NCI-H2081 (cell line): ENCODE measurements at places on chromosomes 12 and 14.
A peak's percentile ranks its signal among the peaks of the same experiment; 100 is the strongest.

DNA sequence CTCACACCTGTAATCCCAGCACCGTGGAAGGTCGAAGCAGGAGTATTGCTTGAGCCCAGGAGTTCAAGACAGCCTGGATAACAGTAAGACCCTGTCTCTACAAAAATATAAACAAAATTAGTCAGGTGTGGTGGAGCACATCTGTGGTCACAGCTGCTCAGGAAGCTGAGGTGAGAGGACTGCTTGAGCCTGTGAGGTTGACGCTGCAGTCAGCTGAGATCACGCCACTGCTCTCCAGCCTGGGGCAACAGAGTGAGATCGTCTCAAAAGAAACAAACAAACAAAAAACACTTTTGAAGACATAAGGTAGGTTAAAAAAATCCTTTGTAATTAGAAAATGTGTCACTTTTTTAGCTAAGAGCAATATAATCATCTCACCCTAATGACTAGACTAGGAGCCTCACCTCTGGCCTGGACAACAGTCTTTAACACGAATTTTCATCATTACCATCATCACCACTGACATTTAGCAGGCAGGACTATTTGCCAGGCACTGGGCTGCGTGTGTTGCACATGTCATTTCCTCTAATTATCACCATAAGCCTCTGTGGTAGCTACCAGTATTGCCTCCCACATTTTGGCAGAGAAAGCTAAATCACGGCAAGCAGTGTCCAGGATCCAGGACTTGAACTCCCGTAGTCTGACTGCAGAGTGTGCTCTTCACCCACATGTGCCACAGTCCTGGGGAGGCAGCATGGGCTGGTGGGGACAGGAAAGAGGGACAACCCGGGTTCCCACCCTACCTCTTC lies 4.6 kb upstream of the SYCP3 start:
- no peak for DNase-seq

DNA sequence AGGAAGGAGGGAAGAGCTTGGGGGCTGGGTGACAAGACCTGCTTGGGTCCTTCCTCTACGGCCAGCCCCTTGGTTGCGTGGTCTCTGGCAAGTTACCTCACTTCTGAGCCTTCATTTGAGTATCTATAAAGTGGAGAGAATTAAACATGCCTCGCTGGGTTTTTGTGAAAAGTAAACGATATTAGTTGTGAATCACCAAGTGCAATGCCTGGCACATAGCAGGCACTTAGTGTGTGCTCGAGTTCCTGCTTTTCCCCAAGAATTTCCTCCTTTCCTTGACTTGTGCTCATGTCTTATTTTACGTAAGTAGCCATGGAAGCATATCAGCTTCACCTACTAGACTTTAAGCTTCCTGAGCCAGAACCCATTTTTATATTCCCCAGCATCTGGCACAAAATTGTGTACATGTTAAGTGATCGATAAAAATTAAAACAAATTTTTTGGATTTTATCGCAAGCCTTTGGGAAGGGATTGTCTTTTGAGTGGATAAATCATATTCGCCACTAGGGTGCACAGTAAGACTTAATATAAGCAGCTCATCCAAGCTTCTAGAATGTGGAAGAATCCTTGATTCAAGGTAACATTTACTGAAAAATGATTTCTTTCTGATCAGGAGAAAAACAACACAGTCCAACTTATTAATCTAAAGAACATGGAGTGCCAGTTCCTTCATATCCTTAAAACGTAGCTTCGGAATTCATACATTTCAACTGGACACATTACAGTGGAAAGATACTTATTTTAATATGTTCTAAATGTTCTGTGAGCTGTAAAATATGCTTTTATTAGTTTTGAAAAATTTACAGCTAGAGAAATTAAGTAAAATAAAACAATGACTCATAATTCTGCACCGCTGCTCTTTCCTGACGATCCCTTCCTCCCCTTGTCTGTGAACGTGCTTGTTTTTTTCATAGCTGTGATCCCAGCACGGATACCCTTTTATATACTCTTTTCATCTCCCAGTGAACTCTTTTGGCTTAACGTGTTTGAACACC lies 62.0 kb downstream of the SLC25A47 start:
- DNase-seq = peak; percentile 57

DNA sequence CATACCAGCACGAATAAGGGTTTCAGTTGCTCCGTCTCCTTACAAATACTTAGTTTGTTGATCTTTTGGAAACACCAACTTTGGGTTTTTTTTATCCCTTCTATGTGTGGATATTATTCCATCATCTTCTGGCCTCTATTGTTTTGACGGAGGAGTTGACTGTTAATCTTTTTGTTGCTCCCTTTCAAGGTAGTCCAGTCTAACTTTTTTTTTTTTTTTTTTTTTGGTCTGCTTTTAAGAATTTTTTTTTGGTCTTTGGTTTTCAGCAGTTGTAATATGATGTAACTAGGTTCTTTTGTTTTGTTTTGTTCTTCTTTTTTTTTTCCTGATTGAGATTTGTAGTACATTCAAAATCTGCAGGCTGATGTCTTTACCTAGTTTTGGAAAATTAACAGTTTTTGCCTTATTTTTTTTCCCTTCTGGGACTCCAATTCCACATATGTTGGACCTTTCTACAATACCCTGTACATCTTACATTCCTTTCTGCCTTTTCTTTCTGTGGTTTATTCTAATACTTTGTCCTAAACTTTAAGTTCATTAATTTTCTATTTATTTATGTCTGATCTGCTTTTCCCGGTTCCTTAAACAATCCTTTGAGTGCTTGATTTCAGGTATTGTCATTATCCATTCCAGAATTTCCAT lies 54.9 kb downstream of the DNAH10 start:
- DNase-seq = no peak

GRCh38 chr14:54333511-54333910 lies 63.3 kb upstream of the CDKN3 start:
- DNase-seq = no peak

GRCh38 chr12:87227162-87227561 lies 802.0 kb downstream of the C12orf50 start:
- no peak for DNase-seq

DNA sequence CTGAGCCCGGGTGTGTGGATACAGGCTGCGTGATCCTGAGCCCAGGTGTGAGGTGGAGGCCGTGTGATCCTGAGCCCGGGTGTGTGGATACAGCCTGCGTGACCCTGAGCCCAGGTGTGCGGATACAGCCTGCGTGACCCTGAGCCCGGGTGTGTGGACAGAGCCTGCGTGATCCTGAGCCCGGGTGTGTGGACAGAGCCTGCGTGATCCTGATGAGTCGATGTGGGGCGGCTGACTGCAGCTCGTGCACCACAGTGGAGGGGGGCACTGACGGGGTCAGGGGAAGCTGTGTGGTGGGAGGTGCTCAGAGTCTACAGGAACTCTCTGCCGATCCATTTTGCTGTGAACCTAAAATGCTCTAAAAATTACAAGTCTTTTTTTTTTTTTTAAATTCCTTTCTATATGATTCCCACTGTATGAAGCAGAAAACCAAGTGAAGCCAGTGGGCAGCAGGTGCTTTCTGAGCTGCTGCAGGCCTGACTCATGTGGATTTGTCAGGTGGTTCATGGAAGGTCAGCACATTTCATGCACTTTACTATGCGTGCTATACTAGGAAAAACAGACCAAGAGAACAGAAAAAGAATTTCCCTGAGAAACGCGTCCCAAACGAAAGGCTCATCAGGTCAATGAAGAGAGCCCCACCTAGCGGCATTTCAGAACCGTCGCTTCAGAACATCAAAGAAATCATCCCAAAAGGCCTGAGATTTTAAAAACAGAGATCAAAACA lies 19.3 kb downstream of the BRF1 start:
- DNase-seq = no peak

- no peak for DNase-seq
These were observed 292.4 kb downstream of the SYT1 start for GRCh38 chr12:79156846-79157463.

DNA sequence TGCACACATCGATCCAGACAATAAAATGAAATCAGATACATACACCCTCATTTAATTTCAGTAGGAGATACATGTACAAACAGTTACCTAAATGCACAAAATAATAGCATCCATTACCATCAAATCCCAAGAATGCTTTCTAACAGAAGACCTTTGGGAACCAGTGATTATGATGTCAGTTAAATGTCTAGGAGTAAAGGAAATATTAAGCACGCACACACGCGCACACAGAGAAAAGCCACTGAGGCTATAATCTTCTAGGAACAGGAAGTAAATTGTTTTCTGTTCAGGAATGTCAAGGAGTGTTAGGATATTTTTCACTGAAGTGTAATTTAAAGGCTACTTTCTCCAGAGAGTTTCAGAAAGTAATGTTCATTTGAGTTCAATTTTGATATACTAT lies 250.1 kb downstream of the MDGA2 start:
- no peak for DNase-seq

GRCh38 chr14:71933001-71933587 lies 865 bp downstream of the RGS6 start:
- no peak for DNase-seq

GRCh38 chr14:99026471-99026870 lies 245.5 kb downstream of the BCL11B start:
- no peak for DNase-seq

- DNase-seq = no peak
These were observed 64.8 kb upstream of the PLEKHG3 start for GRCh38 chr14:64639340-64639821.

GRCh38 chr12:85152311-85152729 lies 116.2 kb downstream of the LRRIQ1 start:
- DNase-seq = no peak

GRCh38 chr14:102262929-102263462 lies 42.0 kb downstream of the MOK start:
- DNase-seq = no peak

- DNase-seq = peak; percentile 9
These were observed 29.3 kb upstream of the ATF1 start for GRCh38 chr12:50734409-50735263.

GRCh38 chr14:67943947-67944346 lies 124.4 kb downstream of the RAD51B start:
- peak; percentile 81 for DNase-seq

DNA sequence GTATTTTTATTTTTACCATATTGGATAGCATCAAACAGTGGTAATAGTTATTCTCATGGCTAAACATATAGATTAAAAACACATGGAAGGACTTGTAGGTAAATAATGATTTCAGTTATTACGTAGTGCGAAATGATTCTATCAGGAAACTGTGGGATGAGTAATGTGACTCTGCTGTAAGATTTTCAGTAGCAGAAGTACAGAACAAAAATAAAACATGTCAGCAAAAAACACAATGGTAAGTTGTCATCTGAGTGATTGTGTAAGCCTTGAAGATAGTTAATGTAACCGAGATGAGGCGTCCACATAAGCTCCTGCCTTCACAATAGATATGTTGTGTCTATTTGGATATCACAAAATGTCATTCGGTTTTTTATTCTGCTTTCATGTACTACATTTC lies 99.8 kb downstream of the BORCS5 start:
- no peak for DNase-seq

DNA sequence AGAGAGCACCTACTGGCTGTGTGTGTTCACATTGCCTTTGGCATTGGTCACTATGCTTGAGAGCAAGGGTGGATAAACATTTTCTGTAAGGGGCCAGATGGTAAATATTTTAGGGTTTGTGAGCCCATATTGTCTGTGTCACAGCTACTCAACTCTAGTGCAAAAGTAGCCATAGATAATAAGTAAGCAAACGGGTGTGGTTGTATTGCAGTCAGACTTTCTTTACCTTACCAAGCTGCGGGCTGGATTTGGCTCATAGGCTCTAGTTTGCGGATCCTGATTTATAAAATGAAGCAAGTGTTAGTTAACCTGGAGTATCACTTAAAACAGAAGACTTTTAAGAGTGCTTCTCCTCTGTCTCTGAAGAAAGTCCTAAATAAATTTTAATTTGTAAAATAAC lies 169.0 kb downstream of the KICS2 start:
- DNase-seq = peak; percentile 31

- no peak for DNase-seq
These were observed 33.0 kb downstream of the MTHFD1 start for GRCh38 chr14:64421166-64421565.

DNA sequence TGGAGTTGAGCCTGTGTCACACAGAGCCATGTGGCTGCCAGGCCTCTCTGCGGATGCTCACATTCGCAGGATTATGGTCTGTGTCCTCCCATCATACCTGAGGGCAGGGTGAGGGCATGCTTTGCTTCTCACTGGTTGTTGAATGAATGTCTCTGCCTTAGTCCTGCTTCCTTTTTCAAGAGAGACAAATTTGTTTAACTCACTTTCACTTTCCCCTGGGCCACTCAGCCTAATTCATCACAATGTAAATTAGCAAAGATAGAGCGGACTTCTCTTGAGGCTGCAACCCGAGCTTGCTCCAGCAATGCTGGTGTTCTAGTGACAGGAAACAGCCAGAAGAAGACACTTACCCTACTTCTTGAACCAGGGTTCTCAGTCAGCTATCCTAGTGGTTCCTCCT lies 35.5 kb upstream of the PAX9 start:
- DNase-seq = no peak

DNA sequence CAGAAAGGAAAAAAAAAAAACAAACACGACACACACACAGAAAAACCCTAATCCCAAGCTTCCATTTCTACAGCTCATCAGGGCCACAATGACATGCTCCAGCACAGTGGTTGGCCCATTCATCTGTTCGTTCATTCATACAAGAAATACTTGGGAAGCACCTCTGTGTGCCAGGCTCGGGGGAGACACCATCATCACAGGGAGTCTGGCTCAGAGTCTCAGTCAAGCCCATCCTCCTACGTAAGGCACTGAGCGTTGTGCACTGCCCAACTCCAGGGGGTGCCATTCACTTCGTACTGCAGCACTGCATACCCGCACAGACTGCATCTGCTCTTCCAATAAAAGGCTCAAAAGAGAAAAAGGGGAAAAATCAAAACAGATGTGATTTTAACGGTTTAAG lies 15.3 kb downstream of the VPS37B start:
- peak; percentile 54 for DNase-seq

DNA sequence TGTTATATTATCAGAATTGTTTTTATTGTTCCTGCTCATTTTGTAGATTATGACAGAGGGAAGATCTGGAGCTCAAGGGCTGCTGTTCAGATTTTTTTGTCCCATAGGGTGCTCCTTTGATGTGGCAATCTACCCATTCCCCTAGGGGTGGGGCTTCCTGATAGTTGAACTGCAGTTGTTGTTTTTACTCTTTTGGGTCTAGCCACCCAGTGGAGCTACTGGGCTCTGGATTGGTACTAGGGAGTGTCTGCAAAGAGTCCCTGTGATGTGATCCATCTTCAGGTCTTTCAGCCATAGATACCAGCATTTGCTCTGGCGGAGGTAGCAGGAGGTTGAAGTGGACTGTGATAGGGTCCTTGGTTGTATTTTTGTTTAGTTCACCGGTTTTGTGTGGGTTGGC lies 57.9 kb upstream of the SLCO1B1 start:
- no peak for DNase-seq

GRCh38 chr14:89378119-89378518 lies 38.9 kb downstream of the FOXN3 start:
- DNase-seq = no peak

- DNase-seq = no peak
These were observed 814.4 kb downstream of the FSCB start for GRCh38 chr14:43692706-43693105.

DNA sequence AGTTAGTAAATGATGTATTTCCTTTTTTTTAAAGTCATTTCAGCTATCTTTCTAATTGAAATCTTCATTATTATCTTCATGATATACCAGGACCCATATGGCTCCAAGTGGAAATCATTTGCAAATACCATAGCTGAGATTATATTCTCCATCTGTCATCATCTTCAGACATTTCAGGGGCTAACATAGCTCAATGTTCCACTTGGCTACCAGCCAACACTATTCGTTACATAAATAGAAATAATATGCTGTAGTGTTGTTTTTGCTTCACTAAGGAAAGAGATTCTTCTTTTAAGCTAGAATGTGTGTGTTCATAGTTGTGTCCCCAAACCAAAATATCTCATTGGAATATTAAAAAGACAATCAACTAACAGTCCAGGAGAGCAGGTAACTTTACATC lies 225.1 kb downstream of the DIO2 start:
- DNase-seq = no peak

GRCh38 chr12:4169959-4170358 lies 103.6 kb upstream of the CCND2 start:
- DNase-seq = no peak
